Gastrocnemius medialis (tissue), 4 donors: ENCODE measurements at places on chromosomes 5 and 9.

GRCh38 chr9:118362596-118362995 lies 658.4 kb downstream of the TLR4 start:
- no peaks in the 10 kb centered on the region for H3K4me1 ChIP-seq
- H3K36me3 ChIP-seq, result no peaks in the 10 kb centered on the region
- H3K27me3 ChIP-seq, result no peaks in the 10 kb centered on the region
- DNase-seq, result no peak
- no peak overlapping the region for H3K4me3 ChIP-seq

- H3K4me1 ChIP-seq, result no peaks in the 10 kb centered on the region
- no peaks in the 10 kb centered on the region for H3K27me3 ChIP-seq
- H3K36me3 ChIP-seq, result no peaks in the 10 kb centered on the region
- DNase-seq, result no peak
- H3K4me3 ChIP-seq, result no peak overlapping the region
- H3K27ac ChIP-seq, result no peak overlapping the region
These were observed 65.8 kb upstream of the RANBP3L start for GRCh38 chr5:36367524-36367923.

- H3K27me3 ChIP-seq, result no peaks in the 10 kb centered on the region
- no peaks in the 10 kb centered on the region for H3K4me1 ChIP-seq
- no peak overlapping the region for H3K4me3 ChIP-seq
- no peaks in the 10 kb centered on the region for H3K36me3 ChIP-seq
- DNase-seq, result no peak
These were observed 39.2 kb downstream of the ARRDC3 start for GRCh38 chr5:91343916-91344315.

DNA sequence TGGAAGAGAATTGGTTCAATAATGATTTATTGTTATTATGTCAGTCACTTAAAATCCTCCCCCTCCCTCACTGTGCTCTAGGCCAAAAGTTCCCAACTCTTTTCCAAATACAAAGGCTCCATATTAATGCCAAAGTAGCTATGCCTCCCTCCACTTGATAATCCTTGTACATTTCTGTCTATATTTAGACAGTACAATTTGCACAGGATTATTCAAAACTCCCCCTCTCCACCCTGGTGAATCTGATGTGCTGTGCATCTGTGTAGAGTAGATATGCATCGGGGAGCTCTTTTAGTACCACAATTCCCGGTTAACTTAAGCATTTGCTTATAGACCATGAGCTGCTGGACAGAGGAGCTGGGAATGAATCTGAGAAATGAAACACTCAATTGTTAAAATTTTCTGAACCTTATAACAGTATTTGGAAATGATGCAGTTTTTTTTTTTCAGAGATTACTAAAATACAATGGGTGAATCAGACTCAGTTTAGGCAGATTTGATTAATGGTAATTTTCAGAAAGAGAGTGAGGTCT lies 27.6 kb downstream of the GLRA1 start:
- H3K4me1 ChIP-seq, result no peaks in the 10 kb centered on the region
- H3K27ac ChIP-seq, result no peak overlapping the region
- DNase-seq, result no peak
- H3K4me3 ChIP-seq, result no peak overlapping the region
- H3K36me3 ChIP-seq, result no peaks in the 10 kb centered on the region

DNA sequence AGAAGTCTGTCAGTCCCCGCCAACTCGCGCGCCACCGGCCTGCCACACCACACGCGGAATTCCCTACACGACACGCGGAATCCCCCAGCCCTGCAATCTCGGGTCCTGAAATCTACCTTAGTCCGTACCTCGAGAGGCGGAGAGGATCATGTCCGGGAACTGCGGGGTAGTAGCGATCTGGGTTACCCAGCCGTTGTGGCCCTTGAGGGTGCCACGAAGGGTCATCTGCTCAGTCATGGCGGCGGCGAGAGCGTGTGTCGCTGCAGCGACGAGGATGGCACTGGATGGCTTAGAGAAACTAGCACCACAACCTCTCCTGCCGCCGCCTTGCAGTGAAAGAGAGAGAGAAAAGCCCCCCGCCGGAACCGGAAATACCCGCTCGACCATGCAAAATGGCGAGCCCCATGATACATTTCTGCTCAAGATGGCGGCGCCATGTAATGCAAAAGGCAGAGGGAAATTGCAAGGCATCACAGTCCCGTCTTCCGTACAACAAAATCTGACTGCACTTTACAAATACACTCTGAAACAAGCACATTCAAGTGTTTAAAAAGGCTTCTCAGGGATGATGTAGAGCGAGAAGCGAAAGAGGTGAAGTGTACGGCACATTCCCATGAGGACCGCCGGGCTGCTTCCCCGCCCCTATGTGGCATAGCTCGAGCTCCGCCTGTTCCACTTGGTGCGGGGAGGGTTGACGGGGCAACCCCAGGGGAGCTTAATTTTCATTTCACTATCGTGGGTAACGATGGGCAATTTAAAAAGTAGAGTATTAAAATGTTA lies at the start of gene RACK1:
TSS of gene RACK1 (minus strand) at position 343 of the 780 bp plus-strand sequence. CDS start at position 237, 106 bp downstream.
- H3K27ac ChIP-seq, result peak within 1 kb of the TSS; percentile 99
- peaks cover 35% of the 10 kb centered on the region for H3K36me3 ChIP-seq
- no peaks in the 10 kb centered on the region for H3K27me3 ChIP-seq
- peak within 1 kb of the TSS; percentile 79 for H3K4me3 ChIP-seq
- peaks cover 39% of the 10 kb centered on the region for H3K4me1 ChIP-seq

- no peak overlapping the region for H3K27ac ChIP-seq
- H3K36me3 ChIP-seq, result no peaks in the 10 kb centered on the region
- H3K4me3 ChIP-seq, result no peak overlapping the region
- no peak for DNase-seq
- no peaks in the 10 kb centered on the region for H3K27me3 ChIP-seq
These were observed 258.8 kb upstream of the ZNF608 start for GRCh38 chr5:125005266-125005665.

GRCh38 chr9:128276574-128277270 lies 646 bp downstream of the SWI5 start:
- peak overlapping the region; percentile 99 for H3K4me3 ChIP-seq
- no peak for DNase-seq
- peaks cover 29% of the 10 kb centered on the region for H3K4me1 ChIP-seq
- no peaks in the 10 kb centered on the region for H3K27me3 ChIP-seq
- H3K36me3 ChIP-seq, result peaks cover 25% of the 10 kb centered on the region

- H3K36me3 ChIP-seq, result no peaks in the 10 kb centered on the region
- H3K4me3 ChIP-seq, result no peak overlapping the region
- H3K4me1 ChIP-seq, result peaks cover 10% of the 10 kb centered on the region
These were observed 25.4 kb downstream of the MEGF10 start for GRCh38 chr5:127316011-127316410.

- no peak overlapping the region for H3K4me3 ChIP-seq
- DNase-seq, result no peak
- peaks cover 38% of the 10 kb centered on the region for H3K27me3 ChIP-seq
- no peaks in the 10 kb centered on the region for H3K4me1 ChIP-seq
These were observed 64.8 kb downstream of the HMCN2 start for GRCh38 chr9:130330202-130330862.
